ENCODE measurements at places on chromosomes 4 and X.

GRCh38 chr4:186854256-186854655 is 130.6 kb upstream of the FAT1 start:
- DNase-seq = no peak

GRCh38 chrX:68832516-68833447 is 4.0 kb downstream of the EFNB1 start:
- H3K27me3 ChIP-seq = no peaks in the 10 kb centered on the region
- no peak overlapping the region for H3K4me3 ChIP-seq
- peaks cover 15% of the 10 kb centered on the region for H3K4me1 ChIP-seq
- H3K27ac ChIP-seq = no peak overlapping the region

GRCh38 chr4:87785731-87786509 is 13.4 kb upstream of the IBSP start:
- H3K4me1 ChIP-seq = no peaks in the 10 kb centered on the region
- H3K27ac ChIP-seq = no peak overlapping the region
- no peak overlapping the region for H3K4me3 ChIP-seq
- H3K27me3 ChIP-seq = no peaks in the 10 kb centered on the region
- DNase-seq = no peak
- H3K36me3 ChIP-seq = no peaks in the 10 kb centered on the region

- no peaks in the 10 kb centered on the region for H3K27me3 ChIP-seq
- H3K27ac ChIP-seq = no peak within 1 kb of the TSS
- H3K4me3 ChIP-seq = no peak within 1 kb of the TSS
- DNase-seq = no peak
Observed at GRCh38 chrX:154294791-154295574, at the start of gene TEX28. Gene TEX28 (minus strand): TSS chrX:154295124. CDS start chrX:154292117, 3,007 bp downstream.

GRCh38 chr4:133146574-133147241 is 2.4 kb upstream of the PCDH10 start:
- peaks cover 74% of the 10 kb centered on the region for H3K27me3 ChIP-seq
- H3K27ac ChIP-seq = no peak overlapping the region
- no peak for DNase-seq
- no peak overlapping the region for H3K4me3 ChIP-seq

GRCh38 chr4:105631818-105632400 is 76.6 kb downstream of the INTS12 start:
- no peak for DNase-seq
- no peaks in the 10 kb centered on the region for H3K36me3 ChIP-seq
- peaks cover 10% of the 10 kb centered on the region for H3K27me3 ChIP-seq
- no peak overlapping the region for H3K4me3 ChIP-seq
- H3K4me1 ChIP-seq = no peaks in the 10 kb centered on the region

GRCh38 chr4:793941-794621 is 31.8 kb downstream of the CPLX1 start:
- H3K4me3 ChIP-seq = no peak overlapping the region
- no peaks in the 10 kb centered on the region for H3K36me3 ChIP-seq
- H3K4me1 ChIP-seq = peaks cover 26% of the 10 kb centered on the region
- H3K27me3 ChIP-seq = peaks cover 41% of the 10 kb centered on the region
- no peak overlapping the region for H3K27ac ChIP-seq
- DNase-seq = no peak

- H3K27ac ChIP-seq = no peak overlapping the region
- no peak for DNase-seq
- H3K36me3 ChIP-seq = no peaks in the 10 kb centered on the region
Observed at GRCh38 chrX:3293251-3293650, 53.2 kb downstream of the MXRA5 start.

GRCh38 chr4:81454499-81454898 is 17.2 kb downstream of the RASGEF1B start:
- H3K27ac ChIP-seq = peak overlapping the region; percentile 83
- H3K4me3 ChIP-seq = no peak overlapping the region
- no peaks in the 10 kb centered on the region for H3K27me3 ChIP-seq
- peaks cover 22% of the 10 kb centered on the region for H3K4me1 ChIP-seq
- DNase-seq = peak; percentile 36
- H3K36me3 ChIP-seq = peaks cover 36% of the 10 kb centered on the region

DNA sequence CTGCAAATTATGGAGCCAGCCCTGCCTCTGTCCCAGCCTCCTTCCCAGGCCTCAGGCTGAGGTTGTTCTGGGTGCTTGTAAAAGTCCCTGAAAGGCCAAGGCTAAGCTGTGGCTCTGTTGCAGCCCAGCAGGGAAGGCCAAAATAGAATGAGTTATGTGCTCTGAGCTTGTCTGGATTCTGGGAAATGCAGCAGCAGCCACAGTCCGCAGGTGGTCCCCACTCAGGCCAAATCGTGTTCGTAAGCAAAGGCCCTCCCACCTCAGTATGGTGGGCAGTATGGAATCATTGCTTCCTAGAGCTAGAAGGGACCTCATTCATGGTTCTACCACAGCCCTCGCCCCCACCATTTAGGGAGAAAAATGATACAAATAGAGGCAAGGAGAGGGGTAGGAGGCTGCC is 4.7 kb upstream of the TCEAL1 start:
- DNase-seq = no peak
- no peaks in the 10 kb centered on the region for H3K27me3 ChIP-seq
- peaks cover 10% of the 10 kb centered on the region for H3K4me1 ChIP-seq
- no peak overlapping the region for H3K4me3 ChIP-seq
- H3K36me3 ChIP-seq = no peaks in the 10 kb centered on the region
- no peak overlapping the region for H3K27ac ChIP-seq

DNA sequence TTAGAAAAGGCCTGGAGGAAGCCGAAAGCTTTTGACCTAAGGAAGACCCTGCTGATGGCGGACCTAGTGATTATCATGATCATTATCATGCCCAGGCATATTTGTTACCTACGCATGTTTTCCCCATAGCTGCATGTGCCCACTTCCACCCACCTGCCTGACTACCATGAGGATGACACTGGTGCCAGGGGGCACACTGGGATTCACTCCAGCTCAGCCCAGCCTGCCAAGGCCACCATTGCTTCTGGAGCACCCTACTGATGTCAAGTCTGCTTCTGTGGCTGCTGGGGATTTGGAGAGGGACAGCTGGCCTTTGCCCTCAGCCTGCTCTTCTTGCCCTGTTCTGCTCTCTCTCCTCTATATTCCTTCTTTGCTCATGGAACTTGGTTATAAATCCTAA is 124.7 kb upstream of the NALF2 start:
- H3K4me1 ChIP-seq = no peaks in the 10 kb centered on the region
- no peaks in the 10 kb centered on the region for H3K27me3 ChIP-seq
- no peak for DNase-seq
- no peak overlapping the region for H3K4me3 ChIP-seq

GRCh38 chrX:92270936-92271855 is 492.0 kb downstream of the PCDH11X start:
- H3K4me3 ChIP-seq = no peak overlapping the region
- no peak overlapping the region for H3K27ac ChIP-seq
- no peaks in the 10 kb centered on the region for H3K36me3 ChIP-seq
- DNase-seq = no peak

GRCh38 chrX:7514871-7515599 is 327.9 kb upstream of the VCX start:
- H3K27me3 ChIP-seq = no peaks in the 10 kb centered on the region
- DNase-seq = no peak
- no peak overlapping the region for H3K27ac ChIP-seq
- H3K4me3 ChIP-seq = no peak overlapping the region
- no peaks in the 10 kb centered on the region for H3K36me3 ChIP-seq

DNA sequence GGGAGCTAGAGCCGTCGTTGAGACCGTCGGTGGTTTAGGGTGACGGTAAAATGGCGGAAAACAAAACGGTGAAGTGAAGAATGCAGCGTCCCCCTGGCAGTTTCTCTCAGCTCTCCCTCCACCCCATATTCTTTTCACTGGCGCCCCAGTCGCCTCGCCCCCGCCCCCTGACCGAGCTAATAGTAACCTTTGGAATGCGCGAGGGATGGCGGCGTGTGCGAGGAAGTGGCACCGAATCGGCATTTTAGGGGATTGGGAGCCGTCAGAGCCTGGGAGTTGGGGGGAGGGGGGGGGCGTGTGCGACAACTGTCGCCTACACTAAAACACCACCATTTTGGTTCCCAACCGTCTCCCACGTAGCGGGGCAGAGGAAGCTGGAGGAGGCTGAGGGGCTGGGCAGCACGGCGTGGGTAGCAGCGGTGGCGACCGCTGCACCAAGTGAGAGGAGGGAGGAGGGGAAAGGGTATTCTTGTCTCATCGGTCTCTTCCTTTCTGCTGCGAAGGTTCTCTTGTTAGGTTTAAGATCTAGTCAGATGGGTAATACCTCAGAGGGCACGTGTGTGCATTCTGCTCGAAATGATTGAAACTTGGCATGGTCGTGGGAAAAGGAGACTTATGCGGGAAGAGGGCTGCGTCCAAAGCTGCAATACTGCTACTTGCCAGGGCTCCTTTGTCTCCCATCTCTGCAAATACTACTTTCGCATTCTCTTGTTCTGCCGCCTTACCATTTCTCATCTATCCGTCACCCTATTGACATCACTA is 840 bp downstream of the ZNF711 start:
- peaks cover 4% of the 10 kb centered on the region for H3K27me3 ChIP-seq
- H3K27ac ChIP-seq = peak overlapping the region; percentile 54
- H3K4me3 ChIP-seq = peak overlapping the region; percentile 91
- no peaks in the 10 kb centered on the region for H3K36me3 ChIP-seq
- peak; percentile 2 for DNase-seq

- H3K27ac ChIP-seq = peak overlapping the region; percentile 91
- no peaks in the 10 kb centered on the region for H3K27me3 ChIP-seq
- DNase-seq = no peak
- peaks cover 50% of the 10 kb centered on the region for H3K4me1 ChIP-seq
Observed at GRCh38 chr4:101157415-101158133, 189.8 kb downstream of the PPP3CA start.

All from activated naive CD8-positive, alpha-beta T cell treated with anti-CD3 and anti-CD28 coated beads for 36 hours (primary cell).